Nephron progenitor cell (in vitro differentiated cells): ENCODE measurements at places on chromosomes 1 and 21.

DNA sequence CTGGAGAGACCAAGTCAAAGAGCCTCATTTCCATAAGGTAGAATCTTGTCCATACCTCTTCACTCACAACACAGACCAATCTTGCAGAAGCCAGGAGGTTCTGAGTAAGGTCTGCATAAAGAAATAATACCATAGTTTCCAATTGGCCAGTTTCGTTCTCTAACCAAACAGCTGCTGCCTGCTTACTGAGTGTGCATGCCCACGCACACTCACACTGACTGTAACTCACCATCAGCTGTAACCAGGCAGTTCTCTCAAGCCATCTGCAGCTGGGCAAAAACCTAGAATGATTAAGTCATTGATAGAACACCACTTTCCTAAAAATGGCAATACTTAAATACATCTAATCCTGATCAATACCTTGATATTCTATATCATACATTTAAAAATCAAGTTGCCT lies 106.6 kb upstream of the VAV3 start:
- no peak for DNase-seq

GRCh38 chr1:158830904-158831507 lies at the start of gene MNDA:
Gene MNDA, plus strand, starts transcription at chr1:158831351. Its CDS starts 10,803 bp downstream, at chr1:158842154.
- no peak for DNase-seq

- DNase-seq, result no peak
Observed at GRCh38 chr1:23521588-23521987, 9.4 kb downstream of the E2F2 start.

DNA sequence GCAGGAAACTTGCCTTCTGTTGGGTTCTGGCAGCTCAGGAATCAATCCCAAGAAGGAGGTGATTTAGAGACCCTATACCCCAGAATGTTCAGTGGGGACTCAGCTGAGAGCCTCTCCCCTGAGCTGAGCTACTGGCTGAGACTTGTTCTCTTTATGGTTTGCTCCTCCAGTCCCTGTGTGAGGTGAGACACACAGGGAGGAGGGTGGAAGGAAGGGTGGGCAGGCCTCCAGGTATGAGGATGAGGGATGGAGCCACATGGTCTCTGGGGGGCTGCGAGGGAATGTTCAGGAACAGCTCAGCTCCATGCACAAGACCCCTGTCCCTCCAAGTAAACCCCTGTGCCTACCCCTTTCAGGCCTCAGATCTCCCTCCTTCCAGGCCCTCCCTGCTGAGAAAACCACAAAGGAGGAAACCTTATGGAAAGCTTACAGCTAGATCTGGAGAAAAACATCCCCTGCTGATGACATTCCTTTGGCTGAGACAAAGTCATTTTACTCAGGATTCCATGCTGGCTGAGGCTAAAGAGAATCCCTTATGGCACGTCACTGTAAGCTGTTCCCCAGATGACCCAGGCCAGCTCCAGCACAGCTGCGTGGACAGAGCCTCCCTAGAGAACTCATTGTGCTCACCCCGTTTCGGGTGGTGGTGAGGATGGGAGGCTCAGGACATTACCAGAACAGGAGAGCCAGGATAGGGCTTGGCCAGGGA lies 91.5 kb upstream of the IPO9 start:
- DNase-seq, result no peak

DNA sequence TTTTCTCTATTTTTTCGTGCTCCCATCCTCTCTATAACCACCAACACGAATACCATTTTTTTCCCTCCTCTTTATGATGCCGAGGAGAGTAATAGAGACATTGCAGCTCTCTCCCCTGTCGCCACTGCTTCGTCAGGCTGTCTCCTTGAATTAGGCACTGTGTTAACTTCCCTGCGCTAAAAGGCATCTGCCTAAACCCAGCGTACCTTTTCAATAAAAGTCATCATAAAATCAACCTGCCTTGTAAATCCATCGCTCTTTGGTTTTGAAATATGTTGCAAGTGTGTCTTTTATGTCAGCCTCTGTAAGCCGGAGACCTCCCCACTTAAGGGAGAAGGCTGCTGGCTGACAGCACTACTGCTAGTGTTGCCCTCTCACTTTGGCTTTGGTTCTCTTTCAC lies 8.7 kb downstream of the RNF220 start:
- DNase-seq, result no peak

- no peak for DNase-seq
Observed at GRCh38 chr1:165161130-165161529, 195.4 kb downstream of the LMX1A start.

DNA sequence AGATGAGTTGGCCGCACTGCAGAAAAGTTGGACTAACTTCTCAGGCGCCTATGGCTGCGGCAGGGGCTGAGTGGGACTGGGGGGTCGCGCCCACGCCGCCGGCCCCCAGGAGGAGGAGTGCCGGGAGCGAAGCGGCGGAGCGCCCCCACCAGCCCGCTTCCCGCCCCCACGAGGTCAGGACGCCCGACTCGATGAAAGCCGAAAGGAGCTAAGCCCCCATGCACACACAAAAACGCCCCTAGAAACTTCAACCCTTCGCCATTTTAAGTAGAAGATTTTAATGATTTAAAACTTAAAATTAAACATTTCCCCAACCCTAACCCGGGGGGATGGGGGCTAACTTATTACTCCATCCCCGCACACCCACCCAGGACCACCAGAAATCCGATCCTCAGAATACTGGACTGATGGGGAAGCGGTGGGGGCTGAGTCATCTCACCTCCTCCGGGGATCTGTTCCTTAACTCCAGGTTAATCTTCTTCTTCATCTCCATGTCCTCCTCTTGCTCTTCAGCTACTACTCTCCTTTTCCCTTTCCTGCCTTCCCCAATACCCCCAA lies 539 bp downstream of the ANP32E start:
- DNase-seq, result no peak

DNA sequence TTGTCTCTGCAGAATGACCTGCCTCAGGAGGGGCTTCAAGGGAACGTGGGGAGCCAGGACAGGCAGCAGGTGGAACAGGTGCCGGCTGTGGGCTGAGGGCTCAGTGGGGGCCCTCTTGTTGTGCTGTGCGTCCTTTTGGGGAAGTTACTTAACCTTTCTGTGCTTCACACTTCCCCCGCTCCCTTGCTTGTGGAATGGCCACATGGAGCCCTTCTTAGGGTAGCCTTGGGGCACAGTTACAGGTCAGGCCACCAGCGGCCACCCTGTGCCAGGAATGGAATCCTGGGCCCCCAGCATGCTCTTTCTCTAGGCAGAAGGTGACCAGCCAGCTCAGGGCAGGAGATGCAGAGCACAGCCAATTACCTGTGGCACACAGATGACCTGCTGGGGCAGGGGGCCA lies 2.6 kb downstream of the IKBKE start:
- no peak for DNase-seq

DNA sequence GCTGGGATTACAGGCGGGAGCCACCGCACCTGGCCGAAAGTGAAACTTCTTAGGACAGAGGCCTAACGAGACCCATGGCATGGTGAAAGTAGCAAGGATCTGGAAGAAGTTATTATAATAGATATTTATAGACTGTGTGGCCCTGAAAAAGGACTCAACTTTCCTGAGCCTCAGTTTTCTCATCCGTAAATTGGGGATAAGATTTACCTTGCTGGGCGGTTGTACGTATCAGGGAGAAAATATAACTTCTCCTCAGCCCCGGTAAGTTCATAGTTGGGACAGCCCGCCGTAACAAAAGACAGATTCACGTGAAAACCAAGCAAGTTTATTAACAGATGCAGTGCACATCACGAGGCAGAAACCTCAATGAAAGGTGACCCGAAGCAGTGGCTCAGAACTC lies 5.5 kb upstream of the PIK3CD start:
- no peak for DNase-seq
